ENCODE measurements at places on chromosomes 3 and 15.

DNA sequence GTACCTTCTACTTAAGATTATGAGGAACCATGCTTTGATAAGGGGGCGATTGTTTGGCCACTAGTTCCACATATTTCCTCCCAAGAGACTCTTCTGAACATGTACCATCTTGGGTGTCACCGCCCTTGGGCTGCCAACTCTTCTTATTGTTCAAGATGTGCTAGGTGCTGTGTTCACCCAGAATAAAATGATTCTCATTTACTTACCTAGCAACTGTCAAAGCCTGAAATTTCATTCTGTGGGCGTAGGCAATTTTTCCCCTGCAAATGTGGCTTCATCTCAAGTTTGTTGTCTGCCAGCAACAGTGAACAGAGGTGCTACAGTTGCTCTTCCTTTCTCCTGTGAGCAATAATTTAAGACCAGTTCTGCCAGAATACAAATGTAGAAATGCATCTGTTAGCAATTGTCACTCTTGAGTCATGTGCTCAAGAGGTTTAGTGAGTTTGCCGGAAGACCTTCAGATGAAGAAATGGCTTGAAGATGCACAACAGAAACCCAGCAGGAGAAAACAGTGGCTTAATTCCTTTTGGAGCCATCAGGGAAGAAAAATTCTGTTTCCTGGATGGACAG is 41.3 kb upstream of the RARB start:
- DNase-seq, result no peak

- peak; percentile 45 for DNase-seq
Observed at GRCh38 chr15:84638103-84638502, 16.0 kb downstream of the WDR73 start.

DNA sequence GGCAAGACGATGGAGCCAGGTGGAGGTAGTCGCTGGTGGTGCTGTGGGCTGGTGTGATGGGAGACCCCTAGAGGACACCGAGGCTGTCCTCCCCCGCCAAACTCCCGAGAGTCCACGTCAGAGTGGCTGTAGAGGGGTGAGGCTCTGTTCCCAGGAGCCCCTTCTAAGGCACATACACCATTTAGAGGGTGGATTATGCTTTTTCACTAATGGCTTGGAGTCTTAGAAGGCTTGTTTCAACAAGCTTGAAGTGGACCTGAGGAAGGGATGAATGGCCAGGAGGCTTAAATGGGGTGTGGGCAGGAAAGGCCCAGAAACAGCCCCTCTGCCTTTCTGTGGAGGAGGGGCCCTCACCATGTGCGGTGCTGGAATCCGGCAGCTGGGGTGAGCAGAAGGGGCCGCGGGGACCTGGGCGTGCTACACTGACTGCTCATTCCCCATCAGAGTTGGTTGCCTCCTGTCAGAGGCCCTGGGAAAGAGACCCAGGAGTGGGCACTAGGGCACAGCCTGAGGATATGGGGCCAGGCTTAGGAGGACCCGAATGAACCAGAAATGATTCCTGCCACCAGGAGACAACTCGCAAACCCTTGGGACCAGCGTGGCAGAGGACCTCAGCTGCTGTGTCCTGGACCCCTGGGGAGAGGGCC is 66.2 kb downstream of the FEM1B start:
- DNase-seq, result no peak

DNA sequence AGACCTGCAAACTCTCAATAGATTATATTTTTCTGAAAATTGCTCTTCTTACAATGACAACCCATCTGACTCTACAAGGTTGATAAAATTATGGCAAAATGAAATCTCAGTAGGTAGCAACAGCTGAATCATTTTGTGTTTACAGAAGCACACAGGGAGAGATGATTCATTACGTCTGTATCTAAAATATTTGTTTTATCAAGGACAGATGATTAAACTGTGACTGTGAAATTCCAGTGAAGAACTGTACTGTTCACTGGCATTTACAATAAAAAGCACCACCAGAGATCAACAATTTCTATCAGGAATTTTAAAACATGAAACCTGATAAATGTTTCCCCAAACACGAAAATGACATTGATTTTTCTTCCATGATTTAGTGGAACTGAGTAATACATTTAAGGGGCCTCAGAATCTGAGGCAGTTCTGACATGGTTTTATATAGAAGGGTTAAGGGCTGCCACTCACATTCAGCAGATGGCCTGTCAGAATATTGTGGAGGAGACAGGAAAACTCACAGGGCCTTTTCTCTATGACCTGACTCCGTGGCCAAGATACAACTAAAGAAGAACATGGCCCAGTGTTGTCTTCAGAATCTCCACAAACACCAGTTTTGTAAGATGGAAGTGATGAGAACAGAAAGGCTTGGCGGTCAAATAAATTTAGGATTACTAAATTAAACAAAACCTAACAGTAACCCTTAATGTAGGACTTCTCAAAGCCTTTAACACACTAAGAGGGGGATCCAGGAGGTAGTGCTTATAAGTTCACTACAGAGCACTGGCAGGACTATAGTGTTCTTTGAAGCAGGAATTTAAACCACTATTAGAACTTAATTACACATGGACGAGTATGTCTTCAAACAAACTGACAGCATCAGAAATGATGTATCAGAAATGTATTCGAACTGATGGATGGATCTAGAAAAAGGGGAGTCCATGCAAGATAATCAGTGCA is 25.9 kb downstream of the RAD18 start:
- no peak for DNase-seq

DNA sequence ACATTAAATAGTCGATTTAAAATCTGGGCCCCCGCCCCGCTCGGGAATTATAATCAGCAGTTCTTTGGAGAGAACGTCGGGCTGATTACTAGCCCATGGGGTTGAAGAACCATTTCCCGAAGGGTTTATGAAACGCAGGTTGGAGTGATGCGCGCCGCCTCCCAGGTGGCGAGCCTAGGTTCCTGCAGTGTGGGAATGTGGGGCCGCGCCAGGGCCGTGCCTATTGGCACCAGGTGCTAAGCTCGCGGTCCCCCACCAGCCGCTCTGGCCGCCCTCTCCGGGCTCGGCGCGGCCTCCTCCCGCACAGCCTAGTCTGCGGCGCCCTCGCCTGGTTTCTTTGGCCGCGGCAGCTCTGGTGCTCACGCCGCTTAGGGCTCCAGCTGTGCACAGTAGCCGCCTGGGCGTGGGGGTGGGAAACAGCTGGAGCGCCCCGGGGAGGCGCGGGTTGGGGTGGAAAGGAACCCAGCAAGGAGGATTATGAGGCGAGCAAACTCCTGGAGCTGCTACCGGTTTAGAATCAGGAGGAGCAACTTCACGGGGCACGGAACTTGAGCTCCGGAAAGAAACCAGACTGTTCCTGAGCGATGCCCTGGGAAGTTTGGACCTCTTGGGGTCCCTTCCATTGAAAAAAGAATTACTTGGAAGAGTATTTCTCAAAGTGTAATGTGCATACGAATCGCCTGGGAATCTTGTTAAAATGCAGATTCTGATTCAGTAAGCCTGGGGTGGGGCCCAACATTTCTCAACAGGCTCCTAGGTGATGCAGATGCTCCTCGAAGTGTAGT is 5.6 kb upstream of the MECOM start:
- peak; percentile 91 for DNase-seq

GRCh38 chr3:34106879-34107278 is 308.4 kb downstream of the PDCD6IP start:
- peak; percentile 28 for DNase-seq

GRCh38 chr3:48788544-48789162 is 59.0 kb downstream of the PRKAR2A start:
- DNase-seq, result no peak

GRCh38 chr3:185764980-185765370 is 59.9 kb downstream of the IGF2BP2 start:
- no peak for DNase-seq

GRCh38 chr15:78384651-78385050 is 44.5 kb downstream of the CRABP1 start:
- no peak for DNase-seq

DNA sequence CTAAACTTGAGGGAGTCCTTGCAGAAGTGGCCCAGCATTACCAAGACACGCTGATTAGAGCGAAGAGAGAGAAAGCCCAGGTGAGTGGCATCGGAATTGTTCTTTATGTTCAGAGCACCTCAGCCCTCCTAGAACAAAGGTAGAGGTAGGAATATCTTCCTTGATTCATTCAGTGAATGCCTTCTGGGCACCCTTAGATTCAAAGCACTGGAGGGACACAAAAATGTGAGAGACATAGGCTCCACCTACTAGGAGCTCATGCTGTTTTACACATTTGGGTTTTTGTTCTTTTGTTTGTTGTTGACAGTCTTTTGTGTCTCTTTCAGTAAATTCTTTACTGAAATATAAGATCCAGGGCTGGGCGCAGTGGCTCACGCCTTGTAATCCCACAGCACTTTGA is 68.2 kb downstream of the IQGAP1 start:
- no peak for DNase-seq

DNA sequence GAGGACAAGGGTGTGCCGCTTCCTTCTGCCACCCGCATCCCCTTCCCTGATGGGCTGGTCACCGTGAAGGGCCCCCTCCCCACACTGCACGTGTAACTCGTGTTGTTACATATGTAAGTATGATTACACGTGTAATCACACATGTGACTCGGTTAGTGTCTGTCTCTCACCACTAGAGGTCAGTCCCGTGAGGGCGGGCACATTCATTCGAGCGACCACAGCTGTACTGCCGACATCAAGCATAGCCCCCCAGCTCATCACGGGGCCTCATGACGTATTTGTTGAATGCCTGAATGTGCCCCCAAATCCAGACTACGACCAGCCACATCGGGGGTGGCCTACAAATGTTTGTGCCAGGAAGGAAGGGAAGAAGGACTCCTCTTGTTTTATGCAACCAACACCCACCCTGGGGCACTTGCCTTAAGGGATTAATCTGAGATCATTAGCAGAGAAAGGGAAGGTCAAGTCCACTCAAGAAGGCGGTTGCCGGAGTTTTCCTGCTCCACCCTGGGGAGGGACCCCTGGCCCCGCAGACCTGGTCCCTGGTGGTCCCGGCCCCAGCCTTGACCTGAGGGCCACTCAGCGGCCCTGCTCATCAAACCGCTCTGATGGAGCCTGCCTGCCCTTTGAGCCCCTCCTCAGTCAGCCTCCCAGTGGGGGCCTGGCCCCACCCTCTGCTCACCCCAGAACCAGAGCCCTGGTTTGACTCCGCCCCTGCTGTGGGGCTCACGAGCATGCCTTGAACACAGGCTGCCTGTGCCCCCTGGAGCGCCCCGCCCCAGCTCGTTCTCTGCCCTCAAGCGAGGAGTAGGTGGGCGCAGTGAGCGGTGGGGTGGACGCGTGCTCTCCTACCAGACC is 52.8 kb downstream of the RGMA start:
- peak; percentile 56 for DNase-seq

- no peak for DNase-seq
Observed at GRCh38 chr3:188947401-188948280, 224.1 kb upstream of the TPRG1 start.

- DNase-seq, result no peak
Observed at GRCh38 chr3:133457465-133458067, 57.7 kb downstream of the BFSP2 start.

DNA sequence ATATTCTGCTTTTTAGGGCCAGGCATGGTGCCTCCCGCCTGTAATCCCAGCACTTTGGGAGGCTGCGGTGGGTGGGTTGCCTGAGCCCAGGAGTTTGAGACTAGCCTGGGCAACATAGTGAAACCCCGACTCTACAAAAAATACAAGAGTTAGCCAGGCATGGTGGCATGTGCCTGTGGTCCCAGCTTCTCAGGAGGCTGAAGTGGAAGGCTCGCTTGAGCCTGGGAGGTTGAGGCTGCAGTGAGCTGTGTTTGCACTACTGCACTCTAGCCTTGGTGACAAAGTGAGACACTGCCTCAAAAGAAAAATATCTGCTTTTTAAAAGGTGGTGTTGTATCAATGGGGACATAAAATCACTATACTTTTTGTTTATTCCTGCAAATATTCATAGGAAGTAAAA is 112.8 kb downstream of the C3orf38 start:
- no peak for DNase-seq

- DNase-seq, result no peak
Observed at GRCh38 chr15:52652984-52653383, 26.2 kb downstream of the ATOSA start.

GRCh38 chr15:85480923-85481322 is 100.5 kb downstream of the AKAP13 start:
- no peak for DNase-seq

DNA sequence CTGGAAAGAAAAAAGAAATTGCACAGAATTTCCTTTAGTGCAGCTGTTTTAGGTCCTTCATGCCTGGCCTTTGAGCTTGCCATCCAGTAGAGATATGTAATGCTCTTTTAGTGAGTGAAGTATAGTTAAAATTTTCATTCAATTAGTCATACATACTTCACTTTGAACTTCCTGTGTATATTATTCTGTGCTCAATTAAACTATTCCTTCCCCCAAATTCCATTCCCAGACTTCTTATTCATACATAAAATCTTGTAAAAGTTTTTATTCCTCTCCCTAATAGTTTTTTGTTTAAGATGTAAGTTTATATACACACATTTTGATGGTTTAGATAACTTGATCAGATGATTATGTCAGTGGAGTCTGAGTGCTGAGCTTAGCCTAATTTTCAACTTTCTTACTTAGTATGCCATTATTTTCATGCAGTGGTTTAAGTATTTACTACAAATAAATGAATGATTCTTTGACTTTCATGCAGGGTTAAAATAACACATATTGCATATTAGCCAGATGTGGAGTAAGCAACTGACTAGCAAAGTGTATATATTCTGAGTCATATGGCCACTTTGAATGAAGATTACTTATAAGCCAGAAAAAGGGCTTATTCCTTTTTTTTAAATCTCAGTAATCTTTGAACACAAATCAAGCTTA is 42.5 kb upstream of the ABHD10 start:
- DNase-seq, result no peak

DNA sequence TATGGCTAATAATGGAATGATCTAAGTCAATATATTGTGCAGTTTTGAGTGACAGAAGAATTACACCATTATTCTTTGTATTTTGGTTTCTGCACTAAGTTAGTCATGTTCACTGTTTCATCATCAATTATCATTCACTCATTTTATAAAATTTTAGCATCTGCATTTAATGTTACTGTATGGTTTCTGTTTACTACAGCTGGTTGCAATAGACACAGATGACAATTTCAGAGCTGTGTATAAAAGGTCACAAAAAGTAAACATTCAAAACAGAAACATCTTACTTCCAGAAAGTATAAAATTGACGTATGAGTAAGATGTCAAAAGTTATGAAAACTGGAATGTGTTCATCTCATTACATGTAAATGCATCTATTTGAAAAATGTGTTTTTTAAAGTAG is 111.1 kb upstream of the GBE1 start:
- no peak for DNase-seq

GRCh38 chr3:72310419-72311380 is 525.8 kb upstream of the PROK2 start:
- peak; percentile 71 for DNase-seq

DNA sequence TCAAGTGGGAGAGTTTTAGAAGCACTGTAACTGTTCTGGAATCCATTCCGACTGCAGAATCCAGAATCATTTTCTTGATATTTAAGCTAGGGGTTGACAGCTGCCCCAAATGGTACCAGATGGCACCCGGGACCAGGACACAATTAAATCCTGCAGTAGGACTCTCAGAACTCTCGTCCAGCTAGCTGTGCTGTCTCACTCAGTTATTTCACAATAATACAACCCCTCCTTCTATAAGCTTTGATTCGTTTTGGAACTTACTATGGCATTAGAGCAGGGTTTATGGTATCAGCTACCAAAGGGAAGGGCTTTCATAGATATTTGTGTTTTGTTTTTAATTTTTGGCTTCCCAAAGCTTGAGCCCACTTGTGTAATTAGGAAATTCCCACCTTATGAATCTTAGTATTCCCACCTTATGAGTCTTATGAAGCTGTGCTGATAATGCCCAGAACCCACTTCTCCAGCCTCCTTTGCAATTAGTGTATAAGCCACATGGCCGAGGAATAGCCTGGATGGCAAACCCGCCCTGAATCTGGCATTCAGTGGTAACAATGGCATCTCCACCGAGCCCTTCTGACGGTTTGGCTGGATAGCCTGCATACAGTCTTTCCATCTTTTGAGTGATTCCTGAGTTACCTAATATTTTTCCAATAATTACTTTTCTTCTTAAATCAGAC is 120.1 kb downstream of the UACA start:
- DNase-seq, result no peak
